Activated naive CD4-positive, alpha-beta T cell treated with anti-CD3 and anti-CD28 coated beads for 36 hours (primary cell): ENCODE measurements at places on chromosomes 3 and 15. TPM values are rescaled to one million over a fixed set of nuclear protein-coding genes. Genes with fewer than 3 reads are reported as not detected.

The SNTN gene
- not detected for total RNA-seq

The ASB14 gene
- total RNA-seq: not detected

DNA sequence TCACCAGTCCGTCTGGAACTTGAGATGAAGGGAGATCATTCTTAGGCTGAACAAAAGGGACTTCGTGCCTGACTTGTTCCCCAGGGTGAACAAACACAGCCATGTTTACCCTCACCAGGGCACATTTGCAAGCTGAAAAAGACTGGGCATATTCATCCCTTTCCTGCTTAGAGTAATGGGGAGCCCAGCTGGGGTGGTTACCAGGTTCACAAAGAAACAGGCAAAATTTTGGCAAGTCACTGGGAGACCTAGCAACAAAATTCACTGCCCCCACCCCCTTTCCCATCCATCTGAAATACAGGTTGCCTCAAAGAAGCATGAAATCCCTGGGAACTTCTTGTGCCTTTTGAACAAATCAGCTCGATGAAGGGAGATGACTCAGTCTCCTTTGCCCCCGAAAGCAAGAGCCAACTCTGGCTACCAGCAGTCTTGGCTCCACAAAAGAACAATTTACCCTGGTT is 775.0 kb downstream of the SQOR start:
- no peak for DNase-seq

- DNase-seq: peak; percentile 65
These were observed 31.0 kb downstream of the ATP10A start for GRCh38 chr15:25832158-25832557.

DNA sequence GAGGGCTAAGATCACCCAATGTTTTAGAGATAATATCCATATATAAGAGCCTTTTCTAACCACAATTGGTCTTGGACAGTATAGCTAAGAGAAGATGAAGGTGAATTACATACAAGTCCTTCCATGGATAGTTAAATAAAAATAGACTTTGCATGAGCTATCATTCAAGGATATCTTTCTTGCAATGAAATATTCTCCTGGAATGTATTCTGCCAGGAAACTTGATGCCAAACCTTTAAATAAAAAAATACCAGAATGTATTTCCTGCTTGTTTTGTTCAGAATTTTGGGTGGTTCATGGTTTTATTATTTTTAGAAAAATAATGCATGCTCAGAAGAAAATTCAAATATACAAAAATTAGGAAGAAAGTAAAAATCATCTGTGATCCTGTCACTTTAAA is 88.8 kb upstream of the PPIB start:
- DNase-seq: no peak

DNA sequence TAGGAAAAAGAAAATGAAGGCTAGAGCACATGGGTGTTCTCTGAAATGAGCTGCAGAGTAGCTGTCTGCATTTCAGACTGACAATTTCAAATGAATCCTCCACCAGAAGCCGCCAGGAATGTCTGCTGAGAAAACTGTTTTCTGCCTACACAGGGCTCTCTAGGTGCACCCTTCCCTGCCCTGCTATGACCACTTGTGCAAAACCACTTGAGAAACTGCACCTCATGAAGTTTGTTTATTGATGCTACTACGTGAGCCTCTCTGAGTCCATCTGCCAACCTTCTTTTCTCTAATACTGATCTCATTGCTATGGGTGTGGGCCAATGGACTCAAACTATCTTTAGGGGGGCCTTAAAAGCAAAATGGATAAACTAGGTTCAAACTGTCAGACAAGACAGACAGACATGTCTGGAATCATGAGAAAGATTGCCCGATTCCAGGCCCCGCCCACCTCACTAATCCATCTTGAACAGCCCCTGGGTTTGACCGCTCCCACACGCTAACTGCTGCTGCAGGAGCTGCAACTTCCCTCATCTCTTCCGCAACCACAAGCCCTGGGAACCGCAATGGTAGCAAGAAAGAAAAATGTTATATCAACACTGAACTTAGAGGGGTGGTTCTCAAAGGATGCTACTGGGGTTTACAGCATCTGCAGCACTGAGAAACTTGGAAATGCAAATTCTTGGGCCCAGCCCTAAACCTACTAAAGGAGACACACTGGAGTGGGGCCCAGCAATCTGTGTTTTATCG is 9.0 kb upstream of the CD47 start:
- DNase-seq: peak; percentile 42

- no peak for DNase-seq
These were observed 353.4 kb downstream of the RORA start for GRCh38 chr15:60875681-60876080.

The SLC22A14 gene
- not detected for total RNA-seq

DNA sequence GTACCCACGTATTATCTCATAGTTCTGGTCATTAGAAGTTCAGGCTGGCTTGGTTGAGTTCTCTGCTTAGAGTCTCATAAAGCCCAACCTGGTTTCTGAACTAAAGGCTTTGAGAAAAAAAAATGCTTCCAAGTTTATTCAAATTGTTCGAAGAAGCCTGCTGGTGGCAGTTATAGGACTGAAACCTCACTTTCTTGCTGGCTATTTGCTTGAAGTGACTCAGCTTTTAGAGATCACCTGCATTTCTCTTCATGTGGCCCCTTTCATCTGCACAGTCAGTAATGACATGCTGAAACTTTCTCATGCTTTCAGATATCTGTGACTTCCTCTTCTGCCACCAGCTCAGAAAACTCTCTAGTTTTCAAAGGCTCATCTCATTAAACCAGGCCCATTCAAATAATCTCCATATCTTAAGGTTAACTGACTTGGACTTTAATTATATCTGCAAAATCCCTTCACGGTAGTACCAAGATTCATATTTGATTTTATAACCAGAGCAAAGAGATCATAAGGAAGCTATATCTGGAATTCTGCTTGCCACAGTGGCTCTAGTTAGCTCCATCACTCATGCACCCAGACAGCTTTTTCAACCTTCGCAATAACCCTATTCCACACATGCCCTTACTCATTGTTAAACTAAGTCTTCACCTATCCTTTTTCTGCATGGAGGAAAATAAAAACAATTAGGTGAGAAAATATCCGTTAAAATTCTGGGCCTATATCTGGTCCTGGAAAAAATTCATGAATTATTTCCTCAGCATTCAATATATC is 433.8 kb upstream of the CBLB start:
- peak; percentile 55 for DNase-seq

The SCAANT1 gene
- not detected for total RNA-seq

The PRSS50 gene
- total RNA-seq: not detected

The TEX55 gene
- total RNA-seq: not detected

DNA sequence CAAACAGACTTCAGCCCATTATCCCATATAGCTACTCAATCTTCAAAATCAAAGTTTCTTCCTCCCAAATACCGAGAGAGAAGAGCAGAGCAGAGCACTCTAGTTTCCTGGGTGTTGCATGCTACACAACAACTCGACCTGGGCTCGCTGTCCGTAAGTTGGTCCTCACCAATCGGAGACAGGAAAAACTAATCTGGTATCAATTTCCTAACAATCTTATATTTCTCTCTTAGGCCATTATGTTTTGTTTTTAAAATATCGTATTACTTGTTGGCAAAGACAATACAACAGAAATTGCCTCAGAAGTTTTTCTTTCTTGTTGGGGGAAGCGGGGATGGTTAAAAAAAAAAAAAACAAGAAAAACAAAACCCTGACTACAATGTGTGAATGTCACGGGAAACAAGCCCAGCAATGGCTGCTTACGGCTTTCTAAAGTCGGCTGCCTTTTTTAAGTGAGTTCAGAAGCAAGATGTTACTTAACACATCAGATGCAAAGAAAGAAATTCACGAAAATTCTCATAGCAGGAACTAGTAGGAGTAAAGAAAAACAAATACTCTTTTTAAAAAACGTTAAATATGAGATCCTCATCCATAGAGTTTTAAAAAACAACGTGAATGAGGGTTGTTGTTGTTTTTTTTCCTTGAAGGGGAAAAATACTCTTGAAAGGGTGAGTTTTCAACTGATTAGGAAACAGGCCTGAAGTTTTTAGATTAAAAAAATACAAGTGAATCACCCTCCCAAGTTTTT is 1.9 kb downstream of the VGLL4 start:
- no peak for DNase-seq

DNA sequence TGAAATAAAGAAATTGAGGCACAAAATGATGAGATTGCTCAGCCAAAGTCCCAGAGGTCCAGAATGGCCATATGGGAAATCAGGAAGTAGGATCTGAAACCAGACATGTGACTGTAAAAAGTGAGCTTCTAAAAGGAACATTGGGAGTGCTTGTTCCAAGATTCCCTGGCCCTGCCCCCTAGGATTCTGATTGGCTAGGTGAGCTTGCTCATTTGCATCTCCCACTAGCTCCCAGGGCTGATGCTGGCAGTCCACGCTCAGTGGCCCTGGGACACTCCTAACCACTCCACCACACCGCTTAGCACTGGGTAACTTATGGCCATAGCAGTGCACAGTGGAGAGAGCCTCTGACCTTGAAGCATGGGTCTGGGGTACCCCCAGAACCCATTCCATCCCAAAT is 326.7 kb downstream of the NTRK3 start:
- no peak for DNase-seq
